ENCODE measurements at places on chromosomes 4 and X.

DNA sequence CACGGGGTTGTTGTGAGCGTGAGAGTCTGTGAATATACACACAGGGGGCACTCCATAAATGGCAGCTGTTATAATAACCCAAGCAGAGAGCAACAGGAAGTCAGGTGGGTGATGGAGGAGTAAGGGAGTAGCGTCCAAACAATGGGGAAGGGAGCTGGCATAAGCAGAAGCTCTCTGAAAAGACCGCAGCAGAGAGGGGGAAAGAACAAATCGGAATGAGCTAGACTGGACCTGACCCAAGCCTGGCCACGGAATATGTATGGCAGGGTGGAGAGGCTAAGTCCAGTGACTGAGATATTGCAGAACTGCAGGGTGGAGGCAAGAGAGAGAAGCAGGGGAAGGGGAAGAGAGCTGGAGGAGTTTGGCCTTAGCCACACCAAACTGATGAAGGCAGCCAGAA, 6.5 kb upstream of the GJB1 start:
- no peak for DNase-seq

- DNase-seq: peak; percentile 30
Observed at GRCh38 chr4:954211-955020, 19.0 kb downstream of the DGKQ start.

DNA sequence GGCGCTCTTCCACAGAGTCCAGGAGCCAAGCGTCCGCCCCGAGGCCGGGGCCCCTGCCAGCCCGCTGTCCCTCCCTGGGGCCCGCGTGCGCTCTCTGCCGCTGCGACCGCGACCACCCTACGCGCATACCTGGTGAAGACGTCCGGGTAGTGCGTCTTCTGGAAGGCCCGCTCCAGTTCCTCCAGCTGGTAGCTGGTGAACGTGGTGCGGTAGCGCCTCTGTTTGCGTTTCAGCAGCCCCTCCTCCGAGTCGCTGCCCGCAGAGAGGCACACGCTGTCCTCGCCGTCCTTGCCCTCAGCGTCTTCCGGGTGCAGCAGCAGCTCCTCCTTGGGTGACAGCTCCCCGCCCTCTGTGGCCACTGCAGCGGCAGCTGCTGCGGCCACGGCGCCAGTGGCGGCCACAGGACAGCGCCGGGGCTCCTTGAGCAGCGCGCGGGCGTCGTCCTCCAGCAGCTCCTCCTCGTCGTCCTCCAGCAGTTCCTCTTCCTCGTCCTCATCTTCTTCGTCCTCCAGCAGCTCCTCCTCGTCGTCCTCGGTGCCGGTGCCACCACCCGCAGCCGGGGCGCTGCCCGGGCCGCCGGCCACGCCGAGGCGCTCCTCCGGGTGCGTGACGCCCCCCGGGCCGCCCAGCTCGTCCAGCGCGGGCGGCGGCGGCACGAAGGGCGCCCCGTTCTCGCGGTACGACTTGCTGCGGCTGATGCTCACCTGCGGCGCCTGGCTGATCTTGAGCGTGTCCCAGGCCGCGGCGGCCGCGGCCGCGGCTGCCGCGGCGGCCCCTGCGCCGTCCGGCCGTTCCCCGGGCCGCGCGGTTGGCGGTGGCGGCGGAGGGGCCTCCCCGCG, 2.8 kb downstream of the ARX start:
- no peak for DNase-seq

GRCh38 chrX:24728530-24728929, 34.8 kb downstream of the POLA1 start:
- DNase-seq: no peak

- no peak for DNase-seq
Observed at GRCh38 chrX:16023790-16024734, 99.3 kb upstream of the GRPR start.

GRCh38 chr4:7227008-7227407, 34.7 kb downstream of the SORCS2 start:
- DNase-seq: no peak

DNA sequence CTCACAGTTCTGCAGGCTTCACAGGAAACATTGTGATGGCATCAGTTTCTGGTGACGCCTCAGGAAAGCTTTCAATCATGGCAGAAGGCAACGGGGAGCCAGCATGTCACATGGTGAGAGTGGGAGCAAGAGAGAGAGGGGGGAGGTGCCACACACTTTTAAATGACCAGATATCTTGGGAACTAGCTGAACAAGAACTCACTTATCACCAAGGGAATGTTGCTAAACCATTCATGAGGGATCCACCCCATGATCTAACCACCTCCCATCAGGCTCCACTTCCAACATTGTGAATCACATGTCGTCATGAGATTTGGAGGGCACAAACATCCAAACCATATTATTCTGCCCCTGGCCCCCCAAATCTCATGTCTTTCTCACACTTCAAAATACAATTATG, 43.3 kb upstream of the GPR173 start:
- no peak for DNase-seq

GRCh38 chrX:152642931-152643564, 5.4 kb downstream of the GABRQ start:
- DNase-seq: no peak

- DNase-seq: no peak
Observed at GRCh38 chr4:170243662-170244288, 154.0 kb upstream of the AADAT start.

- no peak for DNase-seq
Observed at GRCh38 chrX:84363663-84364062, 138.6 kb downstream of the HDX start.

DNA sequence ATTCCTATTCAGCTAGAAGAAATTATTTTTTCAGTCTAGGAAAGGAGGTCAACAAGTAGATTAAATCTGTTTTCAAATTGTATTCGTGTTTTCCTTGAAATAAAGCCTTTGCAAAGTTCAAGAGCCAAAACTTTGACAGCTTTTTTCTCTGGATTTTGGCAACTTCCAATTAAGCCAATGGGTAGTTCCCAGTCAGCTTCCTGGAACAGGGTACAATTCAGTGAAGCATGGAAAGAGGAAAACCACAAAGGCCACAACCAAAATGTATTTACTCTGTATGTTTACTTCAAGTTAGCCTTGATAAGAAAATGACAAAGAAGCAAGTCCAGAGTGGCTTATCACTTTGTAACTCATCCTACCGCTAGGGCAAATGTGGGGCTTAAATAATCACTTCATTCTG, 188.6 kb downstream of the COMMD8 start:
- no peak for DNase-seq

DNA sequence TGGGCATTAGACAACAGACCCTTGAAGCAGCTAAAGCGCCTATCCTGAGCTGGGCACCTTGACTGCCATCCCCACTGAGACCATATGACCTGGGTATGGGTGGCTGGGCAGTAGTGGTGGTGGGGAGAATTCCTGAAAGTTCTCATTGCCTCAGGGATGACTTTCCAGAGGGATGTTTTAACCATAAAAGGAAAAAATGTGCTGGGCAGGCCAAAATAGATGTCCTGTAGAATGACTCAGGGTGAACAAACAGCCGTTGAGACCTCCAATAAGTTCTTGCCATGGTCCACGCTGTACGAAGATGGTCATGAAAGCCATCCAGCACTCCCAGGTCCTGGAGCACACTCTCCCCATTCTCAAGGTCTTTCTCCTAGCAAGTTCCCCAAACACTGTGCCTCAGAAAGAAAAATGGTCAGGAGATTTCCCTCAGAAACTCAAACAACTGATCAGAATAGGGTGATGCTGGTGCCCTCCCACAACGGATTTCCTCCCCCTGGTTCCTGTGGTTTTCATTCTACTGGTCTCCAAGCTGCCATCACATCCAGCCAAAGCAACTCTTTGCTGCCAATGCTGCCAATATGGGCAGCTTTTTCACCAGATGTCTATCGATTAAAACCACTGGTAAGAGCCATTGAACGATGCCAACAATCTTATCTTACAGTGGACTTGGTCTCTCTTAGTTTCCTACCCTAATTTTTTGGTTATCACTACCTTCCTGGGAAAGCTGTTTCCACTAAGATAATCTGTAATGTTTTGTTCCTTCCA, 11.2 kb downstream of the CDKN2AIP start:
- no peak for DNase-seq

GRCh38 chrX:97030463-97030862, 146.8 kb downstream of the RPA4 start:
- DNase-seq: no peak

- DNase-seq: no peak
Observed at GRCh38 chr4:139241784-139242151, 38.3 kb downstream of the MGARP start.

DNA sequence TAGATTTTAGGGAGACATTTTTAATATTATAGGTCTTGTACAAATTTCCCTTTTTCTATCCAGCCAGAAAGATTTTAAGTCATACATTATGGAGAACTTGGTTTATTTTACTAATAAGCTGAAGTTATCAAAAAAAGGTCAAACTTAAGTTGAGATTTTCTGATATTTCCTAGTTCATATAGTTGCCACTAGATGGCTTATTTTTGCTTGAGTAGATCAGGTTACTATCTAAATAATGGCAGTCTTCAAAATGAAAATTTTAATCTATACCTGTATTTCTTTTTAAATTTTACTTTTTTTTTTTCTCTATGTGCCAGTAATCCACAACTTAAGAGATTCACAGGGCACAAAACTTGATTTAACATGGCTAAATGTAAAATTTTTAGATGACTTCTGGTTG, 52.3 kb downstream of the USP9X start:
- DNase-seq: no peak

DNA sequence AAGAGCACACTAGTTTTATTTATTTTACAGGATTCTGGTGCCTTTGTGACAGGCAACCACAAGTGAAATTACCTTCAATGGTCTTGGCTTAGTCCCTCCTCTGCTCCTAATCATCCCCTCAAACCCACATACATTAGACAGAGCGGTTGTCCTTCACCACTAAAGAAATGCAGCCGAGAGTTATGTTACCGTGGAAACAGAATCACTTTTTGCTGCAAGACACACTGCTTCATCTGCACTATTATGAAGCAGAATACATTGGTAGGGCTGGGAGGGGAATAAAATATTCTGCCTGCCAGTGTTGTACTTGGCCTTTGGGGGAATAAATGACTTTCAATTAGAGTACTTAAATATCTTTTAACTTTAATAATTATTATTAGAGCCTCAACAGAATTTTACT, 75.2 kb downstream of the ARHGEF38 start:
- DNase-seq: no peak

GRCh38 chr4:16705341-16705740, 193.1 kb downstream of the LDB2 start:
- no peak for DNase-seq

GRCh38 chr4:35884714-35885480, 359.4 kb downstream of the ARAP2 start:
- DNase-seq: no peak

DNA sequence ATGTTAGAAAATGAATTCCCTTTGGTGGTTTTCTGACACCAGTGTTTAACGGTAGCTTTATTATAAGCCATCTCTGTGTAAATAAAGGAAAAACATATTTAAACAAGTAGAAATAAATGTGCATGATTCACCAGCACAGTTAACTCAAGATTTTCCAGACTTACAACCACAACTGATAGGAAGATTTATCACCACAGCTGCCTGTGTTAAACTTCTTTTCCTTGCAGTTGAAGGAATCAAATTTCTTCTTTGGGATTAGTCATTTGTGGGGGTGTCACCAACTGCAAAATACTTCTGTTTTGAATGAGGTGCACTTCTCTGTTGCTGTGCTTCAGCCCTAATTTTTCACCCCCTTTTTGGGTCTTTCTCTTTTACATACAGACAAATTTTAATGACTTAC, 128.1 kb upstream of the STK26 start:
- no peak for DNase-seq

DNA sequence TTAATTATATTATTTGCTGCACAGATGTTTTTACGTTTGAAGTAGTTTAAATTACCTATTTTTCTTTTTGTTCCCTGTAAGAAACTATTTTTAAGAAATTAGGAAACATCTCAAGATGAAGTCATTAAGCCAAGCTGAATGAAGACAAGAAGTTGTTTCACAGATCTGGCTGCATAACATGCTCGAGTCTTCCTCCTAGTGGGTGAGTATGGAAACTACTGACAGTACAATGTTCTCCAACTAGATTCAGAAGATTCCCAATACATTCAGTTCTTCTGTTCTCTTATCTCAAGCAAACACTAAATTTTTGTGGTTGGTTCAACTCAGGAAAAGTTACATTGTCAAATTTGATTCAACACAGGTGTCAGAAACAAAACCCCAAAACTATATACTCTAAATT, 256.8 kb upstream of the VCX start:
- no peak for DNase-seq

DNA sequence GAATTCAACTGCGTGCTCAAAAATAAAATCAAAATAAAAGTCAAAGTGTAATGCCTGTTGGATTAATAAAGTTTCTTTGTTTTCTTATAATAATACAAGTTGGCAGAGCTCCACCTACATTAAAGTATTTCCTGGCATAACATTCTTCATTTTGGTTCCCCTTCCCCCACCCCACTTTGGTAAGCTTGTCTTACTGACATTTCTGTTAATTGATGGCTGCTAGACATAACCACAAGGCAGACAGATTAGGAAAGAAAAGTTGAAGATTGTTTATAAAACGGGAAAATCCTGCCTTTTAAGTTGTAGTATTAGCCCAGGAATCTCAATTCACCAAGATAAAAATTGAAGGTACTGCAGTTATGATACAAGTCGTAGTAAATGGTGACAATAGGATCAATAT, 246.5 kb upstream of the RPS6KA3 start:
- DNase-seq: no peak

DNA sequence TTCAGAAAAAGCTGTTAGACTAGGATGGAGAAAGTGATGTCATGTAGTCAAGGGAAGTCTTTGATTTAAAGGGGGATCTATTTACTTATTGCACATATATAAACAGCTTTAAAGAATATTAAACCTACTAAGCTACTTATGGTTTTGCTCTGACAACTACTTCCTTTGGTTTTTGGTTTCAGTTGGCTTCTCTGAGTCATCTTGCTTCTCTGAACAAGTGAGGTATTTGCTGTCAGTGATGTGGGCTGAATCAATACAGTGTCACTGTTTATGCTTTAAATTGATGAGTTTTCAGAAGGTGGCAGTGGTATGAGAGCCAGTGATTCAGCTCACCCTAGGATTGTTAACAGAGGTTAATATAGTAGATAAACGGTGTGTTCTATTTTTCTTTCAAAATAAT, 75.1 kb downstream of the CEP44 start:
- no peak for DNase-seq

GRCh38 chr4:42965326-42965725, 72.8 kb downstream of the GRXCR1 start:
- no peak for DNase-seq

DNA sequence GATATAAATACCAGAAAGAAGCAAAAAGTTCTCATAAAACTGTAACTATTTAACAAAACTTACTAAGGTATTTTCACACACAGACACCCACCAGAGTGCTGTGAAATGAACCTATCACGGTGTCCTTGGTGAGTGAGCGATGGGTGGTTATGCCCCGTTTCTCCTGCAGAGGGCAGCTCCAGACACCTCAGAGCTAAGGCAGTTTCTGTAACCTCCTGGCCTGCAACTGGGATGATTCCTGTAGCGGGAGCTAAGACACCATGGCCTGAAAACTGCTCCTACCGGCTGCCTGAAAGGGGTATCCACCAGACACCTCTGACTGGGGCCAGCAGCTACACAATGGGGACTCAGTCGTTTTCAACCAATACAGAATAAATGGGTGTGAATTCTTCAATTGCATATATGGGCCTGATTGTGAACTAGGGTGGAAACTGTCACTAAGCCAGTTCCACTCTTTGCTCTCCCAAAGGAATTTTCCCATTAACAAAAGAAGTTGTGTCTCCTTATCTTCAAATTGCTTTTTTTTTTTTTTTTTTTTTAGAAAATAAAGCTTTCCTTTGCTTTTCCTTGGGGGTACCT, 2375.8 kb upstream of the TENM3 start:
- no peak for DNase-seq
